Stimulated activated CD8-positive, alpha-beta memory T cell treated with anti-CD3 and anti-CD28 coated beads, Interleukin-7, amount 100 ng/mL, for 24 hours (primary cell): ENCODE measurements at places on chromosomes 4 and X.

GRCh38 chr4:102451266-102451665 lies 49.9 kb upstream of the NFKB1 start:
- DNase-seq, result no peak

DNA sequence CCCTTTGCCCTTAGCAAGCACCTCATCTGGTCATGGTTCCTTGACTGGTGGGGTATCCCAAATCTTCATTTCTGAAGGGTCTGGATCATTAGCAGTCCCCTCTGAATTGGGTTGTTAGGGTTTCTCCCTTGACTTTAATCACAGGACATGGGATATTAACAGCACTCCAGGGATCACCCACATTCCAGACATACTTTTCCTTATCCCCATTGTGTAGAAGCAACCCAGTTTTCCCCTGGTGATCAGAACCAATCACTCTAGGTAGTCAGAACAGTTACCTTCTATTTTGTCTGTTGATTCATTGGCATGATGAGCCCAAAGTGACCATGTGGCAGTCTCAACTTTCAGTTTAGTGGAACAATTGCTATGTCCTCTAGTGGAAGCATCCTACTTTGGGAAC lies 29.1 kb upstream of the GRSF1 start:
- no peak for DNase-seq

DNA sequence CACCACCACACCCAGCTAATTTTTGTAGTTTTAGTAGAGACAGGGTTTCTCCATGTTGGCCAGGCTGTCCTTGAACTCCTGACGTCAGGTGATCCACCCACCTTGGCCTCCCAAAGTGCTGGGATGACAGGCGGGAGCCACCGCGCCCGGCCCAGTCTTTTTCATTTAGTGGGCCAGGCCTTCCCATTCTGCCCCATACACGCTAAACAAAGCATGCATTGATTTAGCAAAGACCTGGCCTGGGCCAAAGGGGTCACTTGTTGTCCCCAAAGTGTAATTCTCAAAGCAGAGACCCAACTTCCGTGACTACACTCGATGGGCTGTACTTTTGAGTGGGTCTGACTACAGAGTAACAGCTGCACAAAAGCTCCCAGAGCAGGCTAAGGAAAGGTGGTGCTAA lies 29.2 kb downstream of the CNGA2 start:
- DNase-seq, result no peak

DNA sequence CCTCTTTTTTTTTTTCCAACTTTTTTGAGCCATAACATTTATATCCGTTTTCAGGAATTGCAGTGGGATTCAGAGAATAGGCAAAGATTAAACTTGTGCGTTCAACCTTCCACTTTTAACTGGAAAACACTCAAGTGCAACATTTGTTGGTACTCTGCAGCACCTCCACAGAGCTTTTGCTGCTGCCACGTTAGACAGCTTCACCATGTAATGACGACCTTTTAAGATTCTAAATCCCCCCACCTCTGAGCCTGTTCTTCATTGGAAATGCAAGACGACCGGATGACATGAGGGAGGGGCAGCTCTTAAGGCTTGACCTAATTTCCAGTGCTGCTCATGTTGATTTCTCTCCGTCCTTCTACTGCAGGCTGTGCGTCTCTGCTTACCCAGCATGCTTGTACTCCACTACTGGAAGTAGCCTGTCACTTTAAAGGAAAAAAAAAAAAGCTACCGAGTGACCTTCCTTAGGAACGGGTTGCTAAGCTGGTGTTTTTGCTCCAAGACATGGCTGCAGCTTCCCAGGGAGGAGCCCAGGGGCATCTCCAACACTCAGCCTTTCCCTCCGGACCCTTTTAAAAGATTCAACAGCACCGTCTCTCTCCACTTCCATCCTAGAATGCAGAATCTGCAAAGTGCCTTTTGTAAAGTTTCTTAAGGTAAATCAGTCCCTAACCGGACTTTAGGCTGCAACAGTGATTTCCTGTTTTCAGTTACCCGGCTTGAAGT lies at the start of gene CC2D2A:
Gene CC2D2A (plus strand): TSS at position 481 of the 726 bp plus-strand sequence. CDS start 6,051 bp downstream, outside the sequence.
- no peak for DNase-seq

DNA sequence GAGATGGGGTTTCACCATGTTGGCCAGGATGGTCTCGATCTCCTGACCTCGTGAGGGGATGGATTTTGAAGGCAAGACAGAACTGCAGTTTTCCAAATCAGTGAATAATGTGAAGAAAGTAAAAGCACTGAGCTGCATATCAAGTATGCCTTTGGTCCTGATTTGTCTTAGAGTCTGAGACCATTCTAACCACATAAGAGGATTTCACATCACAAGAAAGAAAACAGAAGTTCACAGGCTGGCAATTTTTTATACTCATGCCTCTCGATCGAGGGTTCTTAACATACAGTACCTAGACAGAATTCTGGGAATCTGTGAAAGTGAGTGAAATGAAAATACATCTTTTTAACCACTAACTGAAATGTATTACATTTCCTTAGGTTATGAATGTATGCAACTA lies 23.3 kb downstream of the CHIC2 start:
- DNase-seq, result no peak

- DNase-seq, result no peak
These were observed 127.3 kb upstream of the CPEB2 start for GRCh38 chr4:14874990-14875389.
